ENCODE measurements at places on chromosomes 5 and 9. TPM values are rescaled to one million over a fixed set of nuclear protein-coding genes. Genes with fewer than 3 reads are reported as not detected.

DNA sequence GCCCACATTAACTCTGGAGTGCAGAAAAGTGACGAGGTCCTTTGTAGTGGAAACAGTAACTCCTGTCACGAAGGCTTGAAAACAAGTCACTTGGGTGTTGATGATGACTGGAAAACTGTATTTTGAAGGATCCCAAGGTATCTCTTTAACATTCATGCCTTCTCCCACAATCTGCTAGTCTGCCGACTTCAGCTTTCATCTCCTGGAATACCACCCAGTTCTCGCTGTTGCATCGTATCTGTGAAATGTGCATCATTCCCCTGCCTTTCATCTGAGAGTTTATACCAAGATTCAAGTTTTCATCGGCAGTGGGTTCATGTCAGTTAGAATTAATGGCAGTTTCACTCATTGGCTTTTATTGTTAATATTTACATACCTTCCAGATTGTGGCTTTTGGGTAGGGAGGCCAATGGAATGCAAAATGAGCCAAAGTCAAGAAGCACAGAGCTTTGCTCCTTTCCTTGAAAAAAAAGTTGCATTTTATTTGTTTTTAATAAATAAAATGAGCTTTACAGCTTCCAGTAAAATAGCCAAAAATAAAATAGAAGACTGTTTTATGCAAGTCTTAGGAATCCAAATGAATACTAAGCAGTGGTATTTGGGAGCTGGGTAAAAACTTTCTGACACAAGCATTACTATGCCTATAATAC, 575.2 kb upstream of the WWC1 start:
- no peaks in the 10 kb centered on the region for H3K36me3 ChIP-seq
- no peaks in the 10 kb centered on the region for H3K4me1 ChIP-seq
- no peak overlapping the region for H3K4me3 ChIP-seq
- H3K27me3 ChIP-seq, result no peaks in the 10 kb centered on the region

DNA sequence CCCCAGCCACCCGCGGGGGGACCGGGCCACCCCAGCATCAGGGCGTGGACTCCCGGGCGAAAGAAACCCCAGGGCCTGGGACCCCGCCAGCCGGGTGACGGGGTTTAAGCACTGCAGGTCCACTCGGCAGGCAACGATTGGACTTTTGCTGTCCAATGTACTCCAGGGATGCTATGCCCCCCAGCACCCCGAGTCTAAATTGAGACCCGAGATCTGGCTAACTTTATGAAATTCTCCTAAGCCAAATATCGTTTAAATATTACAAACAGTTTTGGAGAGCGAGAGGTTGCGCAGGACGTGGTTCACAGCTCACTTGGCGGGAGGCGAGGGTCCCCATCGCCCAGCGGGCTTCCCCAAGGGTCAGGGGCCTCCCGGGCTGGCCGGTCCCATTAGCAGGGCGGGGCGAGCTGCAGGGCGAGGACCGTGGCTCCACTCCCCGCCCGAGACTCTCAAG, 384 bp upstream of the MRPS2 start:
- H3K4me3 ChIP-seq, result peak overlapping the region; percentile 91
- no peak for DNase-seq
- no peaks in the 10 kb centered on the region for H3K27me3 ChIP-seq
- H3K36me3 ChIP-seq, result peaks cover 17% of the 10 kb centered on the region
- H3K4me1 ChIP-seq, result peaks cover 22% of the 10 kb centered on the region
- peak overlapping the region; percentile 93 for H3K27ac ChIP-seq

- no peaks in the 10 kb centered on the region for H3K36me3 ChIP-seq
- H3K4me3 ChIP-seq, result no peak overlapping the region
- no peak overlapping the region for H3K27ac ChIP-seq
- H3K4me1 ChIP-seq, result peaks cover 2% of the 10 kb centered on the region
- H3K27me3 ChIP-seq, result peaks cover 2% of the 10 kb centered on the region
Observed at GRCh38 chr5:67538855-67539506, 342.4 kb upstream of the CD180 start.

GRCh38 chr5:112907166-112907631, 14.8 kb downstream of the REEP5 start:
- no peak overlapping the region for H3K27ac ChIP-seq
- H3K4me3 ChIP-seq, result no peak overlapping the region
- H3K36me3 ChIP-seq, result peaks cover 55% of the 10 kb centered on the region
- DNase-seq, result no peak
- H3K27me3 ChIP-seq, result no peaks in the 10 kb centered on the region

The RHOBTB3 gene
- total RNA-seq, result 0.74 TPM

The PHF24 gene
- not detected for total RNA-seq

DNA sequence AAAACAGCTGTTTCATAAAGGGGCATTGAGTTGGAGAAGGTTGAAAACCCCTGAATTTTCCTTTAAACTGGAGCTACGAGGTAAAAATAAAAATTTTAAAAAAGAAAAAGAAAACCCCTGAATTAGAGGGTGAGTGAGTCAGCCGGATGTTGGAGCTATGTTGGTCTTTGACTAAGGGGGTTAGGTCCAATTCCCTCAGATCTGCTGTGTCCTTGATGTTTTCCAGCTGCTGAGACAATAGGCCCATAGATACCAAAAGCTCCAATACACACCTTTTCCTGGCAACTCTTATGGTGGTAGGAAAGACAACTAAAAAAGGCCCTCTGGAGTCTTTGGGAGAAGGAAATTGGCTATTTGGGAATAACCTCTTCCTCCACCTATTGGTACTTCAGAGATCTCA, 79.4 kb upstream of the SAP30L start:
- no peak for DNase-seq
- H3K36me3 ChIP-seq, result no peaks in the 10 kb centered on the region
- H3K4me1 ChIP-seq, result no peaks in the 10 kb centered on the region
- H3K4me3 ChIP-seq, result no peak overlapping the region
- no peak overlapping the region for H3K27ac ChIP-seq

DNA sequence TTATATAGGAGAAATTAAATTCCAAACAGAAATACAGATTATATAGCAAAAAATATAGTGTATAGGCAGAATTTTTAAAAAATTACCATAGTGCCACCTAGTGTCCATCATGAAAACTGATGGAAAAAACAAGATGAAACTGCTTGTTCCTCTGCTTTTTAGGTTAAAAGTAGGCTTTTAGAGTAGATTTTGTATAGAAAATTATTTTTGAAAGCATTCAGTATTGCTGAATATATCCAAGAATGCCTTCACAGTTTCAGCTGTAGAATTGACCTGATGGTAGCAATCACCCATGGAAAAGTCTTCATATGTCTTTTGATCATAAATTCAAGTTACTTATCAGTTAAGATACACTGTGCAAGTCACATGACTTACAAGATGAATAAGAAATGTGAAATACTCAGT, 19.7 kb downstream of the RIOK2 start:
- DNase-seq, result no peak
- peaks cover 35% of the 10 kb centered on the region for H3K36me3 ChIP-seq
- H3K27ac ChIP-seq, result no peak overlapping the region

DNA sequence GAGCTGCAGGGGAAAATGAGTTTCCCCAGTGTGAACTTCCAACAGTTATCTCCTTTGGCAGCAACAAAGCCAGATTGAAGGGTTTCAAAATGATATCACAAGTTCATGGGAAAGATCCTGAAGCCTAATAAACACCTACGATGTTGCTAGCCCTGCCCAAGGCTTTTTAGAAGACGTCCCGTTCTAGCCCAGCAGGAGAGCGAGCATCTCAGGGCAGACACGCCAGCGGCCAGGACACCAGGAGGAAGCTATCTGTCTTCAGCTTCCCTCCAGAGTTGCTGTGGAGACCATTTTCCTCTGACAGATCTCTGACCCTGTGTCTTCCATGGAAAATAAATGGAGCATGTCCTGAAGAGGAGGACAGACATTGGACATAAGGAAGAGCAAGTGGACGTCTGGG, 98.4 kb downstream of the FBXO38 start:
- no peaks in the 10 kb centered on the region for H3K36me3 ChIP-seq
- no peak for DNase-seq
- H3K4me3 ChIP-seq, result no peak overlapping the region
- no peak overlapping the region for H3K27ac ChIP-seq
- H3K4me1 ChIP-seq, result peaks cover 3% of the 10 kb centered on the region
- peaks cover 21% of the 10 kb centered on the region for H3K27me3 ChIP-seq

The TGFBI gene
- 0.10 TPM for total RNA-seq

The IL13 gene
- total RNA-seq, result 2.8 TPM

DNA sequence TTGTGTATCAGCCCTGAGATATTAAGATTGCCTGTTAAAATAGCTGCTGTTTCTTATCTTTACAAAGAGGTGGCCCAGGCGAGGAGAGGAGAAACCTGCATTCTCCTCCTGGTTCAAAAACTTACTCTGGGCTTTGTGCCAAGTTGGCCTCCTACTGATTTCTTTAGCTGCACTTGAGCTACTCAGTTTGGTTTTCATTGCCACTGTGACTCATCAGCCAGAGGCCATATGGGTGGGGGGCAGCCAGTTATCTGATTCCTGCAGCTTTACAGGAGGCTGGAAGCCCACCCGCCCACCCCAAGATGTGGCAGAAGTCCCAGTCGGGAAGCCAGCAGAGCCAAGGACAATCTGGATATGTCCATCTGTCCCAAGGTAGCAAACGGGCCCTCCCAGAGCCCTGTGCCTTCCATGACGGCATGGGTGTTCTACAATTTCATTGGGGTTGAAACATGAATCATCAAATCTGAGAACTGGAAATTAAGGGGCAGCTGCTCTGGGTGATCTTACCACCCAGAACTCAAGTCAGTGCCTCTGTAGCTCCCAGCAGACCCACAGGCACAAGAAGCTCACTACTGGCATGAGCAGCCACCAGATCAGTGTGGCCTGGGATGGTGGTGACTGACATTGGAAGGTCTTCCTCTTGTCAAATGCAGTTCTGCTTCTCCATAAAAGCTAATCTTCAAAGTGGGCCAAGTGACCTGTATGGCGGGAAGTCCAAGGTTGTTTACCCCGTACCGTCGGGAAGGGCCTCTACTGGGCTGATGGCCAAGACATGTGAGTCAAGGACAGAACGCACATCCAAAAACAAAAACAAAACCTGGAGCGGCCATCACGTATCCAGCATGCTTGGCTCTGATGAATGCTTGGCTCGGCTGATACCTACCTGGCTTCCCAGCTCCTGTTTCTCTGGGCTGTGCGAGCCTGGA, 15.6 kb downstream of the FCN2 start:
- H3K27me3 ChIP-seq, result no peaks in the 10 kb centered on the region
- DNase-seq, result no peak
- H3K36me3 ChIP-seq, result no peaks in the 10 kb centered on the region
- H3K4me1 ChIP-seq, result no peaks in the 10 kb centered on the region

DNA sequence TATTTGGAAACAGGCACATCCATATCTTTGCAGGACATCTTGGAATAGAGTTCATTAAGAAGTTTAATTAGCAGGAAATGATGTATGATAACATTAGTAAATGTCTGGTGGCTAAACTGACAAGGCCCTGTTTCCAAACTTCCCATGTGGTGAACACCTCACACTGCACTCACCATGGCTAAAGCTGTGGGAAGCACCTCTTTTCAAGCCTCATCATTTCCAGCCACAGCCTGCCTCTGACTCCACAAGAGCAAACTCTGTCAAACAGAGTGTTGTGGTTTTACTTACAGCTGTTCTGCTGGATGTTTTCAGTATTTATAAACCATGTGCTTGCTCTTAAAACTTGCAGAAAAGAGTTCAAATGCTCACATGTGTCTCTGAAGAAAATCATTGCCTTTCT, 14.9 kb upstream of the NDUFB6 start:
- H3K27ac ChIP-seq, result no peak overlapping the region
- H3K4me3 ChIP-seq, result no peak overlapping the region
- no peaks in the 10 kb centered on the region for H3K4me1 ChIP-seq
- H3K27me3 ChIP-seq, result peaks cover 21% of the 10 kb centered on the region
- no peak for DNase-seq

- peaks cover 58% of the 10 kb centered on the region for H3K36me3 ChIP-seq
- H3K4me1 ChIP-seq, result peaks cover 36% of the 10 kb centered on the region
- DNase-seq, result no peak
- no peak overlapping the region for H3K27ac ChIP-seq
- no peak overlapping the region for H3K4me3 ChIP-seq
Observed at GRCh38 chr5:178224403-178224802, 8.2 kb downstream of the PHYKPL start.

The B4GALT7 gene
- total RNA-seq, result 20.3 TPM

DNA sequence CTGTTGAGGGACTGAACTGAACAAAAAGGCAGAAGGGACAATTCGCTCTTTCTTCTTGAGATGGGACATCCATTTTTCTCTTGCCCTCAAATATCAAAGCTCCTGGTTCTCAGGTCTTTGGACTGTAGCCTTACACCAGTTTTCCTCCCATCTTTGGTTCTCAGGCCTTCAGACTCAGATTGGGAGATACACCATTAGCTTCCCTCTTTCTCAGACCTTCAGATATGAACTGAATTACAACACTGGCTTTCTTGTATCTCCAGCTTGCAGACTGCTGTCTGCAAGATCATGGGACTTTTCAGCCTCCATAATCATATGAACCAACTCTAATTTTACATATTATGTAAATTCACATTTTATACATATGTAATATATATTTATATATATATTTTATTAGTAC, 12.6 kb upstream of the CCNG1 start:
- no peak overlapping the region for H3K4me3 ChIP-seq
- no peak overlapping the region for H3K27ac ChIP-seq
- no peak for DNase-seq
- peaks cover 12% of the 10 kb centered on the region for H3K27me3 ChIP-seq
- H3K36me3 ChIP-seq, result no peaks in the 10 kb centered on the region

The GPR150 gene
- 0.87 TPM for total RNA-seq

DNA sequence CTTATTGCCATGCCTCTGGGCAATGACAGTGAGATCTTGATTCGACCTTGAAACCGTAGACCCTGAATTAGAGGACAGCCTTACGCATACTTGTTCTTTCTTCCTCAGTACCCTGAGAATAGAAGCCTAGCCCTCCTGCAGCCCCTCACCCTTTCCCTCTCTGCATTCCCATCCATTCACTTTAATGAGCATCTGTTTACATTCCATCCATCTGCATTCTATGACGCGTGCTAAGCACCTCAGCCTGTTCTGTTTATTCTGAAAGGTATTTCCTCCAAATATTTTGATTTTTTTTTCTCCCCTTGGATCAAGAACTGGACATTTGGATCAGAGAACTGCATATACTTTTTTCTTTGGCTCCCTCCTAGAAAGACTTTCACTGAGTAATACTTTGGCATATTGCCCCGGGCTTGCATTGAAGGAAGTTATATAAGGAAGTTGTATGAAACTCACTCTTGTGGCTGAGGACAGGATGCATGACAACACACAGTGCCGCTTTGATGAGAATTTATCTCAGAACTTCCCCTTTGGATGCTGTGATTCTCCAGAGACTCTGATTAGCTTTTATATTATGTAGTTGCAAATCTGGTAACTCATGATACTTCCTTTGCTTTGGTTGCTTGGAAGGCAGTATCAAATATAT, 15.7 kb downstream of the TMEM8B start:
- peak; percentile 41 for DNase-seq
- peaks cover 22% of the 10 kb centered on the region for H3K4me1 ChIP-seq
- peak overlapping the region; percentile 6 for H3K27ac ChIP-seq
- no peaks in the 10 kb centered on the region for H3K27me3 ChIP-seq
- no peaks in the 10 kb centered on the region for H3K36me3 ChIP-seq

DNA sequence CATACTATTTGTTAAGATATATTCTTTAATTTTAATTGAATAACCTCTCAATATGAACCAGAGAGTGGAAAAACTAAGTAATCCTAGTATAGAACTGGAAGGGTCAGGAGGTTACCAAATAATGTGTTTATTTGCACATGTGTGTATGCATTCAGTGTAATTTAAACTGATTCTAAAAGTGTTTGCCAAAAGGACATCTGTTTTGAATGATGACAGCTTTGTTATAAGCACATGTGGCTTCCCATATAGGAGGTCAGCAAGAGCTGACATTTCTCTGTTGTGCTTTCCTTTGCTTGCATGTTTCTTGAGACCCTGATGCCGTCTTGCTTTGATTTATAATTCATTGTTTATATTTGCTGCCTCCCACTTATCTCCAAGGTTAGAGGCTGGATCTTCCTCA, 383.4 kb downstream of the BRINP1 start:
- no peak overlapping the region for H3K27ac ChIP-seq
- no peaks in the 10 kb centered on the region for H3K27me3 ChIP-seq
- no peak for DNase-seq
- no peak overlapping the region for H3K4me3 ChIP-seq
- no peaks in the 10 kb centered on the region for H3K36me3 ChIP-seq

Measured in activated CD4-positive, alpha-beta T cell treated with anti-CD3 and anti-CD28 coated beads, Interleukin-2, amount 10 ng/mL, durations not matched to agents 7 days and 5 days (primary cell).